ENCODE measurements at places on chromosomes 4 and X.
A peak's percentile ranks its signal among the peaks of the same experiment; 100 is the strongest.

GRCh38 chr4:3656416-3657356 lies 109.5 kb upstream of the ADRA2C start:
- H3K36me3 ChIP-seq = no peaks in the 10 kb centered on the region
- no peak overlapping the region for H3K27ac ChIP-seq
- peaks cover 97% of the 10 kb centered on the region for H3K27me3 ChIP-seq
- H3K4me3 ChIP-seq = no peak overlapping the region
- no peak for DNase-seq

DNA sequence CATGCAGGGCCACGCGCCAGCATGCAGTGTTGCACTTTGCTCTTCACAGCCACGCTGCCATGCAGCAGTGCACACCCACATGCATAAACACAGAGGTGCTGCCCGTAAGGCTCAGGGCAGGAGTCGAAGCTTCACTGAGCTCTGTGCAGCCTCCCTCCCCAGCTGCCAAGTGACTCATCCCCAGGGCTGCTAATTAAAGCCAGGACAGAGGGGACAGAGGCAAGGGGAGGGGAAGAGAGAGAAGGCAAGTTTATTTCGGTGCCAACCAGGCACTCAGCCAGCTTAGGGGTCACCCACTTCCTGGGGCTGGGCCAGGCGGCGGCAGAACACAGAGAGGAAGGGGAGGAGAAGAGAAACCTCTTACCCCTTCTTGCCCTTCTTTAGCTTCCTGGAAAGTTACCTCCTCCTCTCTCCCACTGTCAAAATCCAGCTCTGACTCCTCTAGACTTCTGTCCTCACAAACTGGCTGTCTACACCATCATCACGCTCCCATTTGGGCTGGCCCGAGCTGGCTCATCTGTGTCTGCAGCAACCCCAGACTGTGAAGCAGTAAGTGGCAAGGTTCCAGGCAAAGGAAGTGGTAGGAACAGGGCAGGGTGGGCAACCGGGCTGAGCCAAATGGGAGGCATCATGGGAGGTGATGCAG lies 6.2 kb upstream of the IQSEC2 start:
- peak overlapping the region; percentile 84 for H3K27ac ChIP-seq
- no peaks in the 10 kb centered on the region for H3K36me3 ChIP-seq
- peaks cover 52% of the 10 kb centered on the region for H3K4me1 ChIP-seq

DNA sequence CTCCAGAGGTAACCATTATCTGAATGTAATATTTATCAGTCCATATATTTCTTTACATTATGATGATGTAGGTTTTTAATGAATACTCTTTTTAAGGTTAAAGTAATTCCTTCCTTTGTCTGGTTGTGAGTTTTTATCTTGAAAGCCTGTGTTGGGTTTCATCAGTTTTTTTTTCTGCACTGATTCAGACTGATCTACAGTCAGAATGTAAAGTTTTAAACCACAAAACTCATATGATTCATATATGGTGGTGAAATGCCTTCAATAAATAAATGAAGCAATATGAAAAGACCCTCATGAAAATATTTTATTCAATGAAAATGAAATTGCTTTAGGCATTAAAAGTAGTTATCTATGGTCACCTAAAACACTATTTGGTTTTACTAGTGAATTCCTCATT lies 47.1 kb downstream of the SORBS2 start:
- H3K4me1 ChIP-seq = peaks cover 93% of the 10 kb centered on the region
- DNase-seq = no peak
- no peak overlapping the region for H3K4me3 ChIP-seq
- H3K36me3 ChIP-seq = no peaks in the 10 kb centered on the region
- no peak overlapping the region for H3K27ac ChIP-seq

DNA sequence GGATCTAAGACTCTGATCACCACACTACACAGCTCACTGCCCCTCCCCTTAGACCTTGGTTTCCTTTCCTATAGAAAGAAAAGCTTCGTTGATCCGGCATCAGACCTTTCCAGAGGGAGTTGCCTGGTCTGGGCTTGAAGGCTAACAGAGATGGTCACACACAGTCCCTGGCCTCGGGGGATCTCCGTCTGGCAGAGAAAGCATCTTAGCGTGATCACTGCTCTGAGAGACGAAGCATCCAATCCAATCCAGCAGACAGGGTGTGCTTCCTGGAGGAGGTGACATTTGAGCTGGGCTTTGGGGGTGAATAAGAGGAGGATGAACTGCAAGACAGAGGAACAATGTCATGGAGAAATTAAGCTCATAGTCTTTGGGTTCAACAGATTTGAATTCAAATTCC lies 49.5 kb downstream of the HTRA3 start:
- H3K27ac ChIP-seq = peak overlapping the region; percentile 88
- H3K36me3 ChIP-seq = peaks cover 4% of the 10 kb centered on the region
- H3K27me3 ChIP-seq = no peaks in the 10 kb centered on the region
- DNase-seq = no peak
- H3K4me3 ChIP-seq = no peak overlapping the region

GRCh38 chr4:166045457-166045856 lies 172.4 kb downstream of the TLL1 start:
- no peaks in the 10 kb centered on the region for H3K36me3 ChIP-seq
- H3K27ac ChIP-seq = no peak overlapping the region
- DNase-seq = no peak
- H3K4me1 ChIP-seq = no peaks in the 10 kb centered on the region

- DNase-seq = no peak
- H3K4me1 ChIP-seq = peaks cover 7% of the 10 kb centered on the region
- no peak overlapping the region for H3K27ac ChIP-seq
These were observed 79.3 kb downstream of the FAM114A1 start for GRCh38 chr4:38946919-38947318.

- no peak overlapping the region for H3K4me3 ChIP-seq
- no peaks in the 10 kb centered on the region for H3K36me3 ChIP-seq
- H3K4me1 ChIP-seq = no peaks in the 10 kb centered on the region
These were observed 16.0 kb downstream of the AMELX start for GRCh38 chrX:11309220-11309619.

DNA sequence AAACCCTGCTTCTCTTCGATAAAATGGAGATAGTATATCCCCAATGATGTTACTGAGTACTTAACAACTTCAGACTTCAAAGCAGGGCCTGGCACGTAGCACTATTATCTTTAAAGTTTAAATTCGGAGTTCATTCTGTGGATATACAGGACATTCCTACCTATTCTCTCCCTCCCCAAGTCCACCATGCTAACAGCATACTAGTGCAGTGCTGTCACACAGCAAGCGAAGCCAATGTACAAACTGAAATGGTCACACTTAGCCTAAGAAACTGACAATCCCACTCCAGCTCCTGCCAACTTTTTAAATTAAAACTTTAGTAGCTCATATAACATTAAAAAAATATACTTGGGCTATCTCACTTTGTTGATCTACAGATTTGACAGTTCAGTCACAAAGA lies 1.2 kb upstream of the DNAJB14 start:
- H3K27ac ChIP-seq = peak overlapping the region; percentile 96
- DNase-seq = no peak
- H3K4me3 ChIP-seq = peak overlapping the region; percentile 95
- peaks cover 86% of the 10 kb centered on the region for H3K4me1 ChIP-seq

DNA sequence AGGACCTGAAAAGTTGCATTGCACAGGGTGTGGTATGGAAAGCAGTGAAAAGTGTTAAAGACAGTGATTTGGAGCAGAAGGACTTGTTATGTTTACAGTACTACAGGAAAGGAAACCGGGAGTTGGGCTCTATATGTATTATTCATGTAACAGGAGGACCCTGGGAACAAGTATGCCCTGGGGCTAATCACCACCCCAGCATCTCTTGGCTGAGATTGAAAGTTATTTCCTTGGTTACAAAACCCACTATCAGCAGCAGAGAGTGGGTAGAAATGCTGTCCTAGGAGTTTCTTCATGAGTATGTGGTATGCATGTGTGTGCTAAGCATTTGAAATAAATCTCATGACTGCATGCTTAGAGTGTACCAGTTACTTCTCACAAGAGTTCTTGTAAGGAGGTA lies 46.9 kb downstream of the STK32B start:
- no peaks in the 10 kb centered on the region for H3K36me3 ChIP-seq
- no peak overlapping the region for H3K27ac ChIP-seq
- H3K4me3 ChIP-seq = no peak overlapping the region
- no peaks in the 10 kb centered on the region for H3K4me1 ChIP-seq
- no peak for DNase-seq

- H3K27me3 ChIP-seq = no peaks in the 10 kb centered on the region
- DNase-seq = no peak
- H3K36me3 ChIP-seq = peaks cover 66% of the 10 kb centered on the region
- H3K4me1 ChIP-seq = peaks cover 28% of the 10 kb centered on the region
- no peak overlapping the region for H3K4me3 ChIP-seq
- H3K27ac ChIP-seq = no peak overlapping the region
These were observed 4.6 kb downstream of the NOA1 start for GRCh38 chr4:56972809-56973208.

- H3K4me1 ChIP-seq = no peaks in the 10 kb centered on the region
- H3K27ac ChIP-seq = no peak overlapping the region
- no peaks in the 10 kb centered on the region for H3K27me3 ChIP-seq
- no peak overlapping the region for H3K4me3 ChIP-seq
These were observed 332 bp downstream of the AWAT2 start for GRCh38 chrX:70049406-70049805.

DNA sequence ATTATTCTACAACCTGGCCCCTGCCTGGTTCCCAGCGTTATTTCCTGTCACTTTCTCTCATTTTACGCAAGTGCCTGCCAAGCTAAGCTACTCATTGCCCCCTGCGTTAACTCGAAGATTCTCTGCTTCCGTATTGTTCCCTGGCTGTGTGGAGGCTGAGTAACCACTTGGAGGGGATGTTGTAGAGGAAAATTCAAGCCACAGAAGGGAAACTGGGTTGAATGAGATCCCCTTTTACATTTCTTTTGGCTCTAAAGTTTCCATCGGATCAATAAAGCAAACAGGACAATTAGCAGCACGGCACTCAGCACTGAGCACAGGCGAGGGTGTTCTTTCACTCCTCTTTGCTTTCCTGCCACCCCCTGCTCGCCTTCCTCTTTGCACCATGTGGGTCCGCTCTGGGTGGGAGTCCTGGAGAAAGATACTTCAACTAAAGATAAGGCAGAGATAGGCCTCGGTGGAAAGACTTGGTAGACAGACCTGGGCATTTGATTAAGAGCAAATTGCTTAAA lies 4.2 kb upstream of the TMSB4X start:
- peaks cover 11% of the 10 kb centered on the region for H3K4me1 ChIP-seq
- H3K27me3 ChIP-seq = no peaks in the 10 kb centered on the region
- peak overlapping the region; percentile 94 for H3K27ac ChIP-seq

- DNase-seq = no peak
- no peak overlapping the region for H3K4me3 ChIP-seq
- H3K27ac ChIP-seq = no peak overlapping the region
- no peaks in the 10 kb centered on the region for H3K36me3 ChIP-seq
- H3K4me1 ChIP-seq = no peaks in the 10 kb centered on the region
- no peaks in the 10 kb centered on the region for H3K27me3 ChIP-seq
These were observed 168.7 kb downstream of the DLG3 start for GRCh38 chrX:70613295-70613694.

- DNase-seq = no peak
- H3K4me1 ChIP-seq = no peaks in the 10 kb centered on the region
- no peak overlapping the region for H3K27ac ChIP-seq
- no peak overlapping the region for H3K4me3 ChIP-seq
These were observed 274.5 kb downstream of the SLC7A11 start for GRCh38 chr4:137967480-137968190.

GRCh38 chr4:122117743-122118142 lies 34.4 kb upstream of the BLTP1 start:
- no peaks in the 10 kb centered on the region for H3K27me3 ChIP-seq
- no peaks in the 10 kb centered on the region for H3K36me3 ChIP-seq

GRCh38 chr4:110130576-110131358 lies 67.6 kb downstream of the ELOVL6 start:
- H3K36me3 ChIP-seq = no peaks in the 10 kb centered on the region
- no peaks in the 10 kb centered on the region for H3K27me3 ChIP-seq
- DNase-seq = no peak
- no peak overlapping the region for H3K4me3 ChIP-seq
- H3K4me1 ChIP-seq = no peaks in the 10 kb centered on the region

- H3K27ac ChIP-seq = no peak overlapping the region
- H3K4me3 ChIP-seq = no peak overlapping the region
These were observed 247.3 kb downstream of the SPOCK3 start for GRCh38 chr4:166987026-166987425.

DNA sequence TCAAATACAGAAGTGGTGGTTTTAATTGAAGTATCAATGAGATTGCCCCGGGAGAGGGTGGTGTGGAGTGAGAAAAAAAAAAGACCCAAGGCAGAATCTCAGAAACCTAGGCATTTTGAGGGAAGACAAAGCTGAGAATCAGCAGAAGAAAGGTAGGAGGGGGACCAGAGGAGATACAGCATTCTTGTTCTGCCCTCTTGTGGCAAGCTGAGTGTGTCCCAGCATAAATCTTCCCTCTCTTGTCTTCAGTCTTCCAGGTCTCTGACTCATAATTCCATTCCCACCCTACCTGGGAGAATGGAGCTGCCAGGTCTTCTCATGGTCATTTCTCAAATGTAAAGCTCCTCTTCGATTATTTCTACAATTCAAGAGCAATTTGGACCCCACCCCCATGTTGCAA lies 32.7 kb upstream of the MAGED1 start:
- H3K4me3 ChIP-seq = no peak overlapping the region
- no peak overlapping the region for H3K27ac ChIP-seq
- no peak for DNase-seq
- H3K4me1 ChIP-seq = no peaks in the 10 kb centered on the region
- no peaks in the 10 kb centered on the region for H3K36me3 ChIP-seq

DNA sequence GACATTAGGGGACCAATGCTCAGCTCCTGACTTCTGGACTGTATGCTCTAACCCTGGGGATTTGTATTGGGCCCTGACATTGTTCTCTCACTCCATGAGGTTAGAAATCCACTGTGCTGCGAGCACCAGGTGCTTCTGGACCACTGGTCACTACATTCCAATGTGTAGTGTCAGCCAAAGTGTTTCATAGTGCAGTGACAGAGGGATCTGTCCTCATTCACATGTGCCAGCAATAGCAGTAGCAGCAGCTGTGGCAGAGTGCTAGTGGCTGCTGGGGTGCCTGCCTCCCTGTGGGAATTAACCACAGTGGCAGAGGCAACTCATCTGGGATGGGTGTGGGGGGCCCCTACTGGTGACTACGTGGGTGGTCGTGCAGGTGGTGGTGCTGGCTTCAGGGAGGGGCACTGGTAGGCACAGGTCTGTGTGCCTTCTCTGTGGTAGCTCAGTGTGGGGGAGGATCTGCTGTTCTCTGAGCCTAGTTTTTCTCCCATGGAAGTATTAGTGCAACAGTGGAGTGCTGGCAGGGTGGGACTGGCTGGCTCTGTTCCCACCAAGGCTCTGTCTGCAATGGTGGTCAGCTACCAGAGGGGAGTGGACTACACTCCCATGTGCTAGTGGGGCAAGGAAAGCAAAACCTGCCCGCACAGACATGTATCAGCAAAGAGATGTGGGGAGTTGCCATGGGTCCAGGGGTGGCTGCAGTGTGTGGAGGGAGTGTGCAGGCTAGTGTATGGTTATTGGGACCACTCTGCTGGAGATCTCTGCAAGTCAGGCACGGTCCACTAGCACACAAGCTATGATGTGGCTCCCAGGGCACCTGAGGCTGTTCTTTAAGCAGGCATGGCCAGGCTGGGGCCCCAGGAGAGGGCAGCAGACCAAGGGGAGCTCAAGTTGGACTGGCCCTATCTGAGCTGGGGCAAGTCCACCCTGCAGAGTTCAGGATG lies 78.5 kb downstream of the SCLT1 start:
- H3K4me1 ChIP-seq = no peaks in the 10 kb centered on the region
- no peak overlapping the region for H3K4me3 ChIP-seq
- H3K36me3 ChIP-seq = peaks cover 13% of the 10 kb centered on the region
- H3K27ac ChIP-seq = no peak overlapping the region
